Effector memory CD4-positive, alpha-beta T cell (primary cell): ENCODE measurements at places on chromosomes 16 and 17.

GRCh38 chr17:70208825-70209555, 39.7 kb downstream of the KCNJ2 start:
- DNase-seq, result no peak

DNA sequence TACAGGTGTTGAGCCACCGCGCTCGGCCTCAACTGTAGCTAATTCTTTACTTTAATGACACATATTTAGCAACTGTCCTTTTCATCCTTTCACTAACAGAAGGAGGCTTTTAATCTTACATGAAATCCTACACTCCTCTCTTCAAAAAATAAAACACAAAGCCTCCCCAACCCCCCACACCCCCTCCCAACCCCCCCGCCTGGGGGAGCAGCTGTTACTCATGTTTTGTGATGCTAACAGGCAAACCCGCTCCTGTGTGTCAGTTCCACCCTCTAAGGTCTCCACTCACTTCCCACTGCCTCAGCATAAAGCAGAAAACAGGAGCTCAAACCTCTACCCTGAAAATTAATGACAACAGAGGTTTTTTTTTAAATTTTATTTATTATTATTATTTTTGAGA, 55.4 kb upstream of the SLC25A19 start:
- no peak for DNase-seq

- DNase-seq, result no peak
Measured at GRCh38 chr17:17740615-17741348, 59.5 kb downstream of the RAI1 start.

- no peak for DNase-seq
Measured at GRCh38 chr16:79871906-79872305, 271.4 kb upstream of the MAF start.

DNA sequence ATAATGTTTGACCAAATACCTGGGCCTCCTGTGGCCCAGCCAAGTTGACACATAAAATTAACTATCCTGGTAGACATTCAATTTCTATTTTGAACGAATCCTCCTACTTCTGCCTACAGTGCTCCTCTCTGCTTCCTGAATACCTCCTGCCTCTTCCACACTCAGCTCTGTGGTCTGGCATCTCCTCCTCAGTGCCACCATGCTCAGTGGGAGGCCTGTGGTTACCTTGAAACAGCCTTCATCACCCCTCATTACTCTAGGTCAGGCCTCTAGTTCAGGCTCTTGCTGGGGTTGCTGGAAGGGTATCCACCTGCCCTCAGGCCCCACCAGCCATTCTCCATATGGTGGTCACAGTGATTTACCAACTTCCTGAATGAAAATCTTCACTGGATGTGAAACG, 5.1 kb downstream of the LYRM9 start:
- DNase-seq, result no peak

GRCh38 chr17:48021934-48022333, 15.7 kb downstream of the COPZ2 start:
- no peak for DNase-seq

GRCh38 chr16:19601083-19601976, 45.8 kb downstream of the VPS35L start:
- DNase-seq, result no peak

- DNase-seq, result no peak
Measured at GRCh38 chr17:45287526-45288500, 25.9 kb upstream of the SPATA32 start.

DNA sequence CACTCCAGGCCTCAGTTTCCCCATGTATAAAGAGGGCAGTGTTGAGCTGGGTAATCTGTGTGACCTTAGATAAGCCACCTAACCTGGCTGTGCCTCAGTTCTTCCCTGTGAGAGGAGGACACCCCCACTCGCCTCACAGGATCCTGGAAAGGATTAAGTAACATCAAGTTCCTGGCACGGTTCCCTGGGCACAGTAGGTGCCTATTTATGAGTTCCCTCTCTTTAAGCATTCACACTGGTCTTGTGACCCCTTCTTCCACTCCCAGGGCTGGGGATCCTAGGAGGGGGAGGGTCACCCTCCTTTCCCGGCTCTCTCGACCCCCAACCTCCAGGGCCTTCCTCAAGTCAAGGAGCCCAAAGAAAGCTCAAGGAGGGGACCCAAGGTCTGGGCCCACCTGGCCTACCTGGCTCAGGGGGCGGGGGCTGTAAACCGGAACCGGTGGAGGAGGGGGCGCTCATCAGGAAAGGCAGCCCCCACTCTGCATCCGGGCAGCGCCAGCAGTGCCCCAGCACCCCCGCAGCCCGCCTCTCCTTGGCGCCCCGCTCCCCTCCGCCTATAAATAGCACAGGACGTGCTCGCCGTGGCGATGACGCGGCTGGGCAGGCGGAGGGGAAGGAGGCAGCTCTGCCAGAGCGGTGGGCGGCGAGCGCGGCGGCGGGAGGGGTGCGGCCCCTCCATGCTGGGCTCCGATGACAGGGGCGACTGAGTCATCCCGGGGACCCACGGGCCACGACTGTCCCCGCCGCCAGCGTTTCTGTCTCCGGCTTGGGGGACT, 9.4 kb downstream of the RPL19 start:
- DNase-seq, result peak; percentile 57

GRCh38 chr16:25064937-25065336, 46.6 kb upstream of the LCMT1 start:
- no peak for DNase-seq

DNA sequence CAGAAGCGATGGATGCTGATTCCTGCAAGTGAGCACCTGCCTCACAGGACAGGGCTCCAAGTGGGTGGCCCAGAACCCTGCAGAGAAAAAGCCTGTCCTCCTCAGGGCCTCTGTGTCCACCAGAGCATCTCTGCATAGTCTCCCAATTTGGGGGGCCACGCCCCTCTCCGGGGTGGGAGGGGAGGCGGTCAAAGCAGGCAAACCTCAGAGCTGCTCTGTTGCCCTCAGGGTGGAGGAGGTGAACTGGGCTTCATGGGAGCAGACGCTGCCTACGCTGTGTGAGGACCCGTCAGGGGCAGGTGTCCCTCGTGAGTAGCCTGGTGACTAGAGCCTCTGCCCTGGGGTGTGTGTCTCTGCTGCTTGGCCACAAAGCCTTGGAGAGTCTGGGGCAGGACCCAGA, 19.3 kb downstream of the TRPV2 start:
- DNase-seq, result no peak

- no peak for DNase-seq
Measured at GRCh38 chr17:29914819-29915537, 15.1 kb downstream of the SSH2 start.

GRCh38 chr16:27867122-27868110, 196.1 kb downstream of the GSG1L start:
- peak; percentile 42 for DNase-seq

DNA sequence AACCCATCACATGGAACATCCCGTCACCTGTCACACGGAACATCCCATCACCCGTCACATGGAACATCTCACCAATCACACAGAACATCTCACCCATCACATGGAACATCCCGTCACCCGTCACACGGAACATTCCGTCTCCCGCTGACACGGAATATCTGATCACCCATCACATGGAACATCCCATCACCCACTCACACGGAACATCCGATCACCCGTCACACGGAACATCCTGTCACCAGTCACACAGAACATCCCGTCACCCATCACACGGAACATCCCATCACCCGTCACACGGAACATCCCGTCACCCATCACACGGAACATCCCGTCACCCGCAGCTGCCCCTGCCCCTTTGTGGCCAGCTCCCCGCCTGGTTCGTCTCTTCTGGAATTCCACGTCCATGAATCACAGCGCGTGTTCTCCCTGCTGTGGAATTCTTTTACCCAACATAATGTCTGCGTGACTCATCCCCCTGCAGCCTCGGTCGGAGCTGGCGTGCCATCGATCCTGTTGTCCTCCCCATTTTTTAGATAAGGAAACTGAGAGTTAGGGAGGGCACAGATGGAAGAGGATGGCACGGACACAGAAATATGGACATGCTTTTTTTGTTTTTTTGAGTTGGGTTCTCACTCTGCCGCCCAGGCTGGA, 5.6 kb downstream of the CPNE7 start:
- DNase-seq, result no peak

GRCh38 chr17:42270596-42270995, 5.6 kb downstream of the STAT5B start:
- DNase-seq, result no peak

- no peak for DNase-seq
Measured at GRCh38 chr17:924711-925475, 54.7 kb downstream of the NXN start.

DNA sequence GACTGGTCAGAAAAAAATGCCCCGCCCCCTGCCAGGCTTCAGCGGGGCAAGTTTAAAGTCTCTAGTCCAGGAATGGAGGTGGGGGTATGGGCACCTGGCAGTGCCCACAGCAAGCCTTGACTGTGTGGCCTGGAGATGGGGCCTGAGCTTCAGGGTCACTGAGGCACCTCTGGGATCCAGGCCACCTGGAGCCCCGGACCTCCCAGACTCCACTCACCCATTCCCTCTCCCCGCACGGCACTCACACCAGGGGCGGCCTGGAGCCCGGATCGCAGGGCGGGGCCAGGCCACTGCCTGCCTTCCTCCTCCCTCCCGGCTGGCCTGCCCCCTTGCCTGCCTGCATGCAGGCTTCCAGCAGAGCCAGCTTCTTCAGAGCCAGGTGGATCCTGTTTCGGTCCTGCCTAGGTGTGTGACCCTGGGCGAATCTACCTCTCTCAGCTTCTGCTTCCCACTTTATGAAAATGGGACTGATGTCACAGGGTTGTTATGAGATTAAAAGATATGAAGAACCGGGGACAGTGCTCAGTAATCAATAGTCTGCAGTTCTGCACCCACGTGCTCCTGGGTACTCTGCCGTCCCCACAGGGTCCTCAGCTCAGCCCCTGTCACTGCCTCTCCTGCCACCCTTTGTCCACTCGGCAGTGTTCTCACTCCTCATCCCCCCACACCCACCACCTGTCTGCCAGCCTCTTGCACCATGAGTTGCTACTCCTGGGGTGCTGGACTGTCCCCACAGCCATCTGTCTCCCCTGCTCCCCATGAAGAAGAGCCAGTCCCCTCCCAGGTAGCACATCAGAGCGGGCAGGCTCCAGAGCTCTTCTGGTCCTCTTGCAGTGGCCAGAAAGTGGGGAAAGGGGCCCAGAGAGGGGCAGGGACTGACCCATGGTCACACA, 1.2 kb upstream of the TCAP start:
- DNase-seq, result no peak

DNA sequence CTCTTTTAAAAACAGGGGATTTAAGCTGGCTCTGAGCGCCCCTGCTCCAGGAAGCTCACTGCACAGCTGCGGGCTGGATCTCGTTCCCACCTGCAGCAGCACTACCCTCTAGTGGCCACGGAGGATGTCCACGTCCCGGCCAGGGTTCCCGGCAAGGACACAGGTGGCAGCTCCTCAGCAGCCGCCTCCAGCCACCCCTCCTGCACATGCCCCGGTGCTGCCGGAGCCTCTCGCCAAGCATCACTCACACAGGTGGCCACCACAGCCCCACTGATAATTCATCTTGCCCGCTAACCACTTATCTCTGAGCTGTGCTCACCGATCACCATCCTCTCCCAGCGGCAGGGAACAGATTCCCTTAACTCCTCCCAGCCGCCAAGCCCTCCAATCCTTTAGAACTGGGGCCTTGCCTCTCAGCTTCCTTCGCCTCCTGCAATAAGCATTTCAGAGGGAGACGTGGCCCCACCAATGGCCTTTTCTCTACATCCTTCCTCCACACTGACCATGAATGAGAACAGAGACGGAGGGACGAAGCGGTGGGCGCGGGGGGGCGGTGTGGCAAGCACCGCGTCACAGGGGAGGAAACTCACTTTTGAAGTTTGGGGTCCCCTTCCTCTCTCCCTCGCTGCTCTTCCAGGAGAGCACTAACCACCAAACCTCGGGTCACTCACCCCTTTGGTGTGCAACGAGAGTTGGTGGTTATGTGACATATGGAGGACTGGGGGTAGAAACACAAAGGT, 222.1 kb downstream of the RBFOX3 start:
- no peak for DNase-seq

GRCh38 chr17:80408872-80409271, 6.1 kb upstream of the ENDOV start:
- DNase-seq, result no peak

DNA sequence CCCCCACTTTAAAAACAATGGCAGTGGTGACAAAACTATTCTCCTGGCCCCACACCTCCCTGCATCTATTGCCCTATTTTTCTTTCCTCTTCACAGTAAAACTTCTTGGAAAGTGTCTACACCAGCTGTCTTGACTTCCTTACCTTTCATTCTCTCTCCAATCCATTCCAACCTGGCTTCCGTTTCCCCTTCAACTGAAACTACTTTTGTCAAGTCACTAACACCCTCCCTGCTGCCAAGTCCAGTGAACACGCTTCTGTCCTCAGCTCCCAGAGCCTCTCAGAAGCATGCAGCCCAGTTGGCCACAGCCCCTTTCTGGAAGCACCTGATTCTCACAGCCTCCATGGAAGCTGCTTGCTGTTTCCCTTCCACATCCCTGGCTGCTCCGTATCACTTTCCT, 4.0 kb upstream of the SCN4A start:
- DNase-seq, result no peak

DNA sequence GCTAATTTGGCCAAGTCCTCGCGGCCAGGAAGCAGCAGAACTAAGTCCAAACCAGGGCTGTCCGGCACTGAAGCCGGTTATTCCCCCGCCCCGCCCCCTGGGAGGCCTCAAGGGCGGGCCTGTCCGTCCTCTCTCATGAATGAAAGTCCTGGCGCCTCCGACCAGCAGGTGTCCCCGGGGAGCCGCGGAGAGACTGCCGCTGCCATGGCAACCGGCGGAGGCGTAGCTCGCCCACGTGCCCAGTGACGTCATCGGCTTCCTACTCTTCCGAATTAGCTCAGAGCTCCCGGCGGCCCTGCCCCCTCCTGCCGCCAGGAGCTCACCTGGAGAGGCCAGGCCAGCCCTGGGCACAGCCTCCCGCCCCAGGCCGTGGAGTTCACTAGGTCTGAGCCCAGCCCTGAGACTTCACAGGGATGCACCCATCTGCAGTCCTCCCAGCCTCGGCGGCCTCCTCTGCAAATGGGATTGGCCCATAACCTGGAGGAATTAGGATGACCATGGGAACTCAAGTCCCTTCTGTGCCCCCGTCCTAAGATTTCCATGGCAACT, 1.3 kb downstream of the SPATA2L start:
- peak; percentile 98 for DNase-seq

DNA sequence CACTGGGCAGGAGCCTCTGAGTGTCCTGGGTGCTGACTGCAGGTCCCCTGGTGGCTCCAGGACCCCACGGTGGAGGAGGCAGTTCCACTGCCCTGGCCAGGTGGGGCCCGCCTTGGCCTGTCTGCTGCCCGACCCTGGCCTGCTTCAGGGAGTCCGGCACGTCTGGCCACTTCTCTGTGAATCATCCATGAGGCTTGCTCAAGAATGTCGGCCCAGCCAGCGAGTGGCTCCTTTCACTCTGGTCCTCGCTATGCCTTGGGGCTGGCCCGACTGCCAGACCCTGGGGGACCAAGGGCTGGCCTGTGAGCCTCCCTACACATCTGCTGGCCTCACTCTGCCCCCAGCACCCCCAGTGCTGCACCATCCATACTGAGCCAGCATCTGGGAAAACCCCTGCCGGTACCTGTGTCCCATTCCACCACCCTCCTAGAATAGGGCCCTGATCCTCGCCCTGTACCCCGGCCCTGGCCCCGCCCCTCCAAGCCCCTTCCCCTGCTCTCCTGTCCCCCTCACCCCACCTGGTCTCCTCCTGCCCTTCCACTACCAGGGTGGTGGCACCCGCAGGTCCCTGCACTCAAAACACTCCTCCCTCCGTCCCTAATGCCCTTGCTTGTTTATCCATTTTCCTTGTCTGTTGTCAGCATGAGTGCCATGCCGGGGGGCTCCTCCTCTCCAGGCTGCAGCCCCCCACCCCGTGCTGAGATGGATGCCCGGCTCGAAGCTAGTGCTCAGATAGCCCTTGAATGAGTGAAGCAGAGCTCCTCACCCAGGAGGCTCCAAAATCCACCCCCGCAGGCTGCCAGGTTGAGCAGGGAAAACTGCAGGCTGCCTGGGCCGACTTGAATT, 35.5 kb downstream of the ADCY7 start:
- DNase-seq, result no peak
